ENCODE measurements at places on chromosomes 7 and 10.

- DNase-seq, result no peak
Observed at GRCh38 chr10:25694971-25695370, 239.1 kb upstream of the MYO3A start.

DNA sequence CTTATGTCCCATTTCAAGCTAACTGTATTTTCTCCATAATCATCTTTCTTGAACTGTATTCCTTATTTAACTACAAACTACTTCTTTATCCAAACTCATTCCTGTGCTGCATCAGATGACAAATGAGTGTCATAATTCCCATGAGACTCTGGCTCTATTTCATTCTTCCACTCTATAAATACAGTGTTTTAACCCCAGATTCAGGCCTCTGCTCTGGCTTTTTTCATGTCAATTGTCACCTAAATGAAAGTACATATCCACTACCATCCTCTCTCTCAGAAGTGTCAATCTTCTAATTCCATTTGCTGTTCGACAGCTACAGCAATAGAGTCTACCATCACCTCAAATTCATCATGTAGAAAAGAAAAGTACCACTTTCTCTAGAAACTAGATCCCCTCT lies 172.7 kb downstream of the CACNA2D1 start:
- no peak for DNase-seq

DNA sequence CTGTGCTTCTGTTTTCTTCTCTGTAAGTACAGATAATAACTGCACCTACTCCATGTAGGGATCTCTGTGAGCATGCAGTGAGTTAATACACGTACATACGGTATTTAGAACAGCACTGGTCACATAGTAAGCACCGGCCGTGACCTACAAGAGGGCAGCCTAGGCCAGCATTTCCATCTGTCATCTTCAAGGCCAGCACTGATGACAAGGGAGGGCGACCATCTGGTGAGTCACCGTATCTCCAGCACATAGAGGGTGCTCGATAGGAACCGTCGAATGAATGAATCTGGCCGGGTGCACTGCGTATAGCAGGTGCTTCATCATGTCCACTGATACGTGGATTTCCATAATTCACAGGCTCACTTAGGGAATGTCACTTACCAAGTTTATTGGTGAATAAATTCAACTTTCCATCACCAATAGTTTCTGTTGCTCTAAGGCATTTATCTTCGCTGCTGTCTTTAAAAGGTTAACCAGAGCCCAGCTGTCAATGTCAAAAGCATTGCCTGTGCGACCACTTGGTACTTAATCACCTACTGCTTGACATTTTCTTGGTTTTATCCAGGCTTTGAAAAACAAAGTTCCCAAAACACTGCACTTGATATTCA lies 8.3 kb downstream of the NOD1 start:
- no peak for DNase-seq

DNA sequence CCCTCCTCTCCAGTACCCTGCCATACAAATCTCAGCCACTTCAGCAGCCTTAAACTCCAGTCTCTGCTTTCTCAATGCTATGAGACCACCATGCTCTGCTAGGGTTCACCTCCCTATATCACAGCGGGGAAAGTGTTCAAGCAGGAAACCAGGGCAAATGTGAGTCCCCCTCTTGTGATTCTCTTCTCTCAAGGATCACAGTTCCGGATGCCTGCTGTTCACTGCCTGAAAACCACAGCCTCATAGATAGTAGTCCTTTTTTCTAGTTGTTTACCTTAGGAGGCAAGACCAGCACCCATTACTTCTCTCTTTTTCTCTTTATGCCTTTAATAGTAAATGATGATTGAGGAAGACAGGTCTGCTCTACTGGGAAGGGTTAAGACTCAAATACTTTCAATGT lies 100.8 kb downstream of the SGMS1 start:
- no peak for DNase-seq

- DNase-seq, result no peak
Observed at GRCh38 chr7:167090-167855, 25.1 kb upstream of the FAM20C start.

DNA sequence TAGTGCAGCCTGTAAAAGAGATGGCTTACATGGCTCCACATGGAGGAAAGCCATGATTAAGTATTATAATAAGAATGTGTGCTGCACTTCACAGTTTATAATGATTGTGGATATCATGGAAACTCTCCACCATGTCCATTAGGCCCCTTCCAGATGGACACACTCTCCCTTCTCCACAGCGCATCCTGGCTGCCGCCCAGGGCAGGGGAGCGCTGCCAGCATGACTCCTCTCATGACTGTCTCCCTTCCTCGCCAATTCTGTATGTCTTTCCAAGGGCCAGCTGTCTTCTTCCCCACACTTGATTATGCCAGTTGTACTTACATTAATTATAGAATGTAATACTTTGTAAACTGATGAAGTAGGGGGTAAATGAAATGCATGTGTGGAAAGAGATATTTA lies 259.3 kb upstream of the TMEM72 start:
- DNase-seq, result no peak

- no peak for DNase-seq
Observed at GRCh38 chr7:150945171-150945852, 32.8 kb downstream of the KCNH2 start.
